ENCODE measurements at places on chromosomes 12 and 14. TPM values are rescaled to one million over a fixed set of nuclear protein-coding genes. Genes with fewer than 3 reads are reported as not detected.
A peak's percentile ranks its signal among the peaks of the same experiment; 100 is the strongest.

HHIPL1 gene
- total RNA-seq: 0.86 TPM

HOXC12 gene
- not detected for total RNA-seq

GRCh38 chr14:50904719-50905118 is 32.9 kb downstream of the ABHD12B start:
- no peak overlapping the region for H3K4me3 ChIP-seq
- H3K27ac ChIP-seq: no peak overlapping the region
- H3K27me3 ChIP-seq: no peaks in the 10 kb centered on the region

GRCh38 chr12:50232771-50233209 is 50.5 kb downstream of the LIMA1 start:
- no peak overlapping the region for H3K27ac ChIP-seq
- H3K4me3 ChIP-seq: no peak overlapping the region
- peaks cover 20% of the 10 kb centered on the region for H3K4me1 ChIP-seq
- DNase-seq: no peak

DNA sequence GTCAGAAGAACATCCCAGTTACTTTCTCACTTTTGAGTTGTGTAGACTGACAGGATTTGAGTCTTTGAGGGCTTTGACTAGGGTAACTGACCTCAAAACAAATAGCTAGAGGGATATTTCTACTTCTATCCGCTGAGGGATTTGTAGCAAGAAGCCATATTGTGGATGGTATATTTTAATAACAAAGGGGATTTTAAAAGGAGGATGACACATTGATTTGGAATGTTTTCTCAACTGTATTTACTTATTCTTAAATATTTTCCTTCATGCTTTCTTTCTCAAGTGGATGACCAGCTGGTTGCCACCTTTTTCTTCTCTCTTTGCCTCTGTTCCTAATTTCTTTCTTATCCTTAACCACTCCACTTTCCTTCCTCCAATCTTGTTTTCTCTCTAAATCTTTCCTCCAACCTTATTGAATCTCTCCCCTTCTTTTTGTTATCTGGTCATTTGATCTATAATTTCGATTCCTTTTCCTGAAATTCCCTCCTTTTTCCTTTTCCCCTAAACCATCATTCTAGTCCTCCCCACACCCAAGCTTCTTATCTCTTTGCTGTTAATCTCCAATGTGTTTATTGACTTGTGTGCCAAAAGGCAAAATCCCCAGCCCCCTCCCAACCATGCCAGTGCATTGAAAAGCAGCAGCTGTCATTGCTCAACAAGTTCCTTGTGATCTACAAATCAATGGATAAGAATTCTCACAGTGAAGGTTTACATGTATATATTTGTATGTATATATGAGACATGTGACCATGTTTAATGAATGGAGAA is 411.6 kb downstream of the RAD51B start:
- peak overlapping the region; percentile 90 for H3K27ac ChIP-seq
- DNase-seq: no peak
- H3K36me3 ChIP-seq: no peaks in the 10 kb centered on the region
- no peak overlapping the region for H3K4me3 ChIP-seq

DNA sequence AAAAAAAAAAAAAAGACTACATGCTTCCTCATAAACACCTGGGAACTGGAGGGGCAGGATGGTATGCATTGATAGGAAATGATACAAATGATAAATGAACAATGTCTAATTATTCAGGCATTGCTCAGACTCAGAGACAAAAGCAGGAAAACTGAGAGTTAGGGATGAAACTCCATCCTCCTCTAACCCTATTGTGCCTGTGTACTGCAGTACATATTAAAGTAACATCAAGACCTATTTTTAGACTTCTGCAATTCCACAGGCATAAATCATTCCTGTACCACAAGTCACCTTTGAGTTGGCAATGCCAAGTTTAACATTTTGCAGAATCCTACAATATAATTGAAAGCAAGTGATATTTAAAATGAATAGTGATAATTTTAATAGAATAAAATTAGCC is 156.5 kb upstream of the USP15 start:
- no peak overlapping the region for H3K27ac ChIP-seq
- H3K4me1 ChIP-seq: no peaks in the 10 kb centered on the region
- no peaks in the 10 kb centered on the region for H3K36me3 ChIP-seq
- H3K27me3 ChIP-seq: no peaks in the 10 kb centered on the region
- no peak for DNase-seq

- DNase-seq: no peak
- H3K4me3 ChIP-seq: no peak overlapping the region
- no peaks in the 10 kb centered on the region for H3K36me3 ChIP-seq
- H3K27ac ChIP-seq: no peak overlapping the region
- H3K27me3 ChIP-seq: no peaks in the 10 kb centered on the region
- H3K4me1 ChIP-seq: no peaks in the 10 kb centered on the region
Observed at GRCh38 chr12:127179176-127179575, 1087.8 kb upstream of the TMEM132C start.
